Stimulated activated CD8-positive, alpha-beta memory T cell treated with anti-CD3 and anti-CD28 coated beads, Interleukin-4, amount 100 ng/mL, for 48 hours (primary cell): ENCODE measurements at places on chromosomes 1 and 21.

DNA sequence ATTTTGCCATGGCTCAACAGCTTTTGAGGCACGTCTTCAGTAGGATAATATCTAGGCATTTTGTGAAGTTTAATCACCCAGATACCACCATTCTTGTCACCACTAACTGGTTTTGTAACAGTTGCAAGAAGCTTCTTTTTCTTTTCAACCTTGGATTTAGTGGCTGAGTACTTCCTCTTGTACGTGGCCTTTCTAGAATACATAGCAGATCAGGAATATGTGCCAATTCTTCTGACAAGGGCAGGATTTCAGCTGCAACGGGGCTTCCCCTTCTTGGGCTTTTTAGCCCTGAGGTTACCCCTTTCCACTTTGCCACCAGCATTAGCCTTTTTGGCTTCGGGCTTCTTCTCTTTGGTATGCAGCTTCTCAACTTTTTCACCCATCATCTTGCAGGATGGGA, 79.3 kb upstream of the WARS2 start:
- DNase-seq, result no peak

DNA sequence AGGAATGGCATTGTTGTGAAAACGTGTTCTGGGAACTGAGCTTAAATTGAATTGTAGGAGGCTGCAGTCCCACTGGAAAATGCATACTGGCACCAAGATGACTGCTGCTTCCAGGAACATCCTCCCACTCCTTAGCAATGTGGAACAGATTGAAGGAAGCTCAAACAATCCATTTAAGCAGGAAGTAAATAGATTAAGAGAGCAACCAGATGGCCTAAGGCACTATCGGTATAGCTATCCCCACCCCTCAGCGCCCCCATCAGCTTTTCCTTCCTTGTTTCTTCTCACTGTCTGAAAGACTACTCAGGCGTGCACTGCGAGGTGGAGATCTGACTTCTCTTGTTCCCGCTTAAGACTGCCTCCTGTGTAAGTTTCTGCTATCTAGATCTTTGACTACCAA, 4.0 kb upstream of the IFI16 start:
- no peak for DNase-seq

GRCh38 chr1:85303440-85304162, 27.2 kb upstream of the BCL10 start:
- no peak for DNase-seq

DNA sequence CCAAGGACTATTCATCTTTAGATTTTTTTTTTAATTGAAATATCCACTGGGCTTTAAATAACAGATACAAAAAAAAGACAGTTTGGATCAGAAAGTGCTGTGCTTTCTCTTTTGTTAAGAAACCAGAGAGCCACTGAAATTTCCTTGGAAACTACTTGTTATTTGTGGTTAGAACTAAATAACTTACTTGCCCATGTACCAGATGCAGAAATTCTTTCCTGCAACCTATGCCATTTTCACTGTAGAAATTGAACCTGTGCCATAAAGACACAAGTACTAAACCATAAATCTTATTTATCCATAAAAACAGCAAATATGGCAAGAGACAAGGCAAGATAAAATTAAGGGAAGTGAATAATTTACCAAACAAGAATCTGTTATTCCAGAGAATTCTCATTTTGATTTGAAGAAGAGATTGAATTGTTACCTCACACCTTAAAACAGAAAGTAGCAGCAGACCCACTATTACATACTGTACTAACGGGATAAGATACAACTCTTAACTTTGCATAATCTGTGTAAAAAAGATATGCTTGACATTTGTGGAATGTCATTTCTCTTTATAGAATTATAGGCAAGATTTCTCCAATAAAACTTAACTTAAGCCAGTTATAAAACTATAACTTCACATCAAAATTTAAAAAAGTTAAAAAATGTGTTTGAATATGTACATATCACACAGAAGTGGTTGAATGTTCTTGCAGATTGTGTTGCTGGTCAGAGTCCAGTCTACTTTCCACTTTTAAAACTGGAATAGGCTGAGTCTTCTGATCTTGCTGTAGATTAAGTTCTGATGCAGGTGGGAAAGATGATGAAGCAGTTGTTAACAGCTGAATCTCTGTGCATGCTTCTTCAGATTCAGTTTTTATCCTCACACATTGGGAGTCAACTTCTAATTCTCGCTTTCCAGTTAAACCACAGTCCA, 6.3 kb upstream of the PHTF1 start:
- DNase-seq, result no peak

DNA sequence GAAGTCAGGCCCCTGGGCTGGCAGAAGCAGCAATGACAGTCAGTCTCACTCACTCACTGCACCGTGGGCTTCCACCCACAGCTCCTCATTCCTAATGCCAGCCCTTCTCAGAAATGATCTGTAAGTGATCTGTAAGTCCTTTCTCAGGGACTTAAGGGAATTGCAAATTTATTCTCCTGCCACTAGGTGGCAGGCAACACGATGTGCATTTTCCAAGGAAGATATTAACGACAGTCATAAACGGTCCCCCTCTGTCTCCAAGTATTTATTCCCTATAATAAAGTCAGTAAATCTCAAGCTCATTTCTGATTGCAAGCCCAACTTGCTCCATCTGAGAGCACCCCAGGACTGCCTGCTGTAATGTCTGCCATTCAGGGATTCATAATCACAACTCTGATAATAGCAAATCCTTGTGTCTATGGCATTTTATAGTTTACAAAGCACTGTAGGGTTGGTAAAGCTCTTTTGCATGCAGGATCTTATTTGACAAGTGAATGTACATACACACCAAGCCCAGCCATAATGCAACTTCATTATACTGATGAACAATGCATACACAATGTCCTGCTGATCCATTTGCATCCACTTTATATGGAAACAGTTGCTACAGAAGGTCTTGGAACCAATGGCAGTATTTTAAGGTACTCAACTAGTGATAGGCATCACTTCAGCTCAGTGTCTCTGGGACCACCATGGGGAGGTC, 380.5 kb upstream of the CAMK1G start:
- DNase-seq, result no peak

DNA sequence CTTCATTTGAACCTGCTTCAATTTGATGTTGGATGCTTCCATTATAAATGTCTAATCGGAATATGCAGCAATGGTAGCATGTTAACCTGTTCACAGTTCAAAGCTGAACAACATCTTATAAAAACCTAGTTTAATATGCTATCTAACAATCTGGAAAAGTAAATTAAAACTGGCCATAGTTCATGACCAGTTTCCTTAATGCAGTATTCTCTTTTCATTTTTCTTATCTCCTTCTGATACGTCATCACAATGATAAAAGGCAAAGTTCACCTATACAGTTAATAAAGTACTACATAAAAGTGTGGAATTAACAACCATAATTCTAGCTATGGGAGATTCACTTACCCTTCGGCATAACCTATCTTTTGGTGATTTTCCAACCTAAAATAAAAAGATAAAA, 65.1 kb downstream of the IARS2 start:
- DNase-seq, result no peak

DNA sequence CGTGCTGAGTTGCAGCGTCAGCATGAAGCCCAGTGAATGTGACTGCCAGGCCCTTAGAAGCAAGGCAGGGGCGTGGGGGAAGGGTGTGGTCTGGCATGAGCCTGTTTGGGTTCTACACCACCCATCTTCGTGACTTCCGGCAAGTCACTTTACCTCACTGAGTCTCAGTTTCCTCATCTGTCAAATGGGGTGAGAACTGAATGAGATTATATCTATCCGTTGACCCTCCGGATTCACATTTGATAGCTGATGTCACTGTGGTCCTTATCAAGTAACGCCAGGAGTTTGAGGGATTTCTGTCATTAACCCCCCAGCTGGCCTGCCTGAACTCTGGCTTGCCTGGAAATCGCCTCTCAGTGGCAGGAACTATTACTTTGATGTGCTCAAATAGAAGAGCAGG, 15.6 kb downstream of the MRPL37 start:
- no peak for DNase-seq

DNA sequence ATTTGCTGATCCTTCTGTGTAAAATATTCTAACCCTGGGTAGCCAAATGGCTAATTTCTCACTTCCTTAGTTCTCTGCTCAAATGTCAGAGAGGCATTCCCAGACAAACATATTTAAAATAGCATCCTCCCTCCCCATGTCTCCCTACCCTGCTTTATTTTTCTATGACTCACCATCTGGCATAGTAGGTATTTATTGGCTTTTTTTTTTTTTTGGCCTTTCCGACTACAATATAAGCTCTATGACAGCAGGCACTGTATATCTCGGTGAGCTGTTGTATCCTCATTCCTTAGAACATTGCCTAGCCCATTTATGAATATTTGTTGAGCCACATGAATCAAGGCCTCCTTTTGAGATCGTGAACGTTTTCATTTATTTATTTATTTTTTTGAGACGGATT, 1.5 kb upstream of the NEK7 start:
- DNase-seq, result no peak

DNA sequence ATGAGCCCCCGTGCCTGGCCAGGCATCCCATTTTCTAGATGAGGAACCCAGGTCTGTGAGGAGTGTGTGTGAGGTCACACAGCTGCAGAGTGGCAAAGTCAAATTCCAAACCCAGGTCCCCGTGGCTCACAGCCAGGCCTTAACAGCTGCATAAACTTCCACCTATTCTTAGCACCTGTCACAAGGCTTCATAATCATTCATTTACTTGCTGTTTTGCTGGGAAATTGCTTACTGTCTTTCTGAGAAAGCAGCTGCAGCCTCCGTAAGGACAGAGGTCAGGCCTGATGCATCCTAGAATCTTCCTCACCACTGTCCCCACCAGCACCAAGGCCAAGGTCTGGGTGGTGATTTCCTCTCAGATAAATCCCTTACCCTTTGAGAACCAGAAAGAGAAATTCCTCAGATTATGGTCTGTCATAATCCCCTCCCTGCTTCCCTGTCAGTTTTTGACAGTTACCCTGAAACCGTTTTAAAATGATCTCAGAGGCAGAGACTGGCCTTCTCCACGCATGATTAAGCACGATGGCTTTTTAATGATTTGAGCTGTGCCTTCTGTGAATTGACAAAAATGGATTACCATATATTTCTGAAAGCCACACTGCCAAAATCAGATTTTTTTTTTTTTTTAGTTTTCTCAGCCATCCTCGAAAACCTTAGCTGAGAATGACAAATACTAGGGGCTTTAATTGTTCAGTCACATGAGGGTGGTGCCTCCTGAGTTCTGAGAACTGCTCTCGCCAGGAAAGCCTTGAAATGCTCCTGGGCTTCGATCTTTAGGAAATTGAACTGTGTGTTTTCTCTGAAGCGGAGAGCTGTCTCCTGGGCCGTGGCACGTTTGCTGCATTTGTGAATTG, 70.0 kb upstream of the SELENON start:
- no peak for DNase-seq

- no peak for DNase-seq
Observed at GRCh38 chr1:89681045-89681729, 48.3 kb downstream of the LRRC8C start.

DNA sequence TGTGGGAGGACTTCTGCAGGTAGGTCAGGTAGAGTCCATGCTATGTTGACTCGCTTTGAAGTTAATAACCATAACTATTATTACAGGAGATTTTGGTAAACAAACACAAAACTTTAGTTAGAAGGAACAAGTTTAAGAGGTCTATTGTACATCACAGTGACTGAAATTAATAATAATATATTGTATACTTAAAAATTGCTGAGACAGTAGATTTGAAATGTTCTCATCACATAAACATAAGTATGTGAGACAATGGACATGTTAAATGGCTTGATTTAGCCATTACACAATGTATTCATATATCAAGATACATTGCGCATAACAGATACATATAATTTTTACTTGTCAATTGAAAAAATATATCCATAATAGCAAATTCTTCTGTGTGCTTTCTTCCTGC, 91.4 kb upstream of the CD53 start:
- DNase-seq, result no peak
